HT-29 (cell line): ENCODE measurements at places on chromosomes 2 and 18. TPM values are rescaled to one million over a fixed set of nuclear protein-coding genes. Genes with fewer than 3 reads are reported as not detected.

DNA sequence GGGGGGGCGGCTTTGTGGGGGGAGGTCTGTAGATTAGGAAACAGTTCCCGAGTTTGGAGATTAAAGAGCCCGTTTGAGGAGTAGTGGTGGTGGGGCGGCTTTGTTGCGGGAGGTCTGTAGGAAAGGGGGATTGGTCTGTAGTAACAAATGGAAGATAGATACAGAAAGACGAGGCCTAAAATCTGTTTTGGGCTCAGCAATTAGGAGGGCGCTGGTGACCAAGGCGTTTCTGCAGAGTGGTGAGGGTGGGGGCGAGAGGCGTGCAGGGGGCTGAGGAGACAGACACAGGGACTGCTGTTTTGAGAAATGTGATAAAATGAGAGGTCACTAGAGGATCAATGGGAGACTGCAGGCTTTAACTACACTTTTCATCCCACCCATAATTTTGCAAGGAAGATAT, 1.6 kb upstream of the ADNP2 start:
- DNase-seq = no peak

DNA sequence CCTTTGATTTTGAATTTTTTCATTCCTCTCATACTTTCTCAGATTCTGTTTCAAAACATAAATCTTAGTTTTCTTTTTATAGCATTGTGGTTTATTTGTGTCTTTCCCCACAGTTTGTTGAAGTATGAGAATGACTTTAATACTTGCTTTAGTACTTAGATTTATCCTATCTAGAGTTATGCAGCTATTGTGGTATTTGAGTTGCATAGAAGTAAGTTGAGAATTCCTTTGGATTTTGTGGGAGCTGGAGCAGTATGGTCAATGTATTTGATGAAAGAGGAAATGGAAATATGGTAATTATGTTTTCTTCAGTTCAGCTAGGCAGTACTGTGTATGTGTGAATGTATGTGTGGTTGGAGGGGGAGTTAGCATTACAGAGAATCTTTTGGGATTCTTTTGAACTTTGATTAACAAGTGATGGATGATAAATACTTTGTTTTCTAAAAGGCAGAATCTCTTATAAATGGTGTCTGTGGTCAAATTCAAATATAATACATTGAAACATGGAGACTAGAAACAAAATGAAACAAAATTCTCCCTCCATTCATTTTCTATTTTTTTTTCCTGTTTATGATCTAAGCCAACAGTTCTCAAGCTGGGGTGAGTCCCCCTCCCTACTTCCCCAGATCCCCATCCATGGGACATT, 3.0 kb downstream of the ACVR2A start:
- DNase-seq = no peak

DNA sequence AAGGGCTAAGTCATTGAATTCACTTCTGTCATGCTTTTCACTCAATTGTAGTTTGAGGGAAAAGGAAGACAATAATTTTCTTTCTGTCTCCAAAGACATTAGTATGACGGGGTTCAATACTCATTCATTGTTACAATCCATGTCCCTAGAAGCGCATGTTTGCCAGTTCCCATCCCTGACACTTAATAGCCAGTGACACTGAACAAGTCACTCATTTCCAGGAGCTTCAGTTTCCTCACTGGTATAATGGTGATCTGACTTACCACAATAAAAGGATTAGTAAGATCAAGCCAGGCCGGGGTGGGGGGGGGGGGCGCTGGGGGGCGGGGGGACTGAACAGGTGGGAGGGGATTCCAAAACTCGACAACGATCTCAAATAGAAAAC, 144.8 kb upstream of the MAP3K20 start:
- no peak for DNase-seq

DNA sequence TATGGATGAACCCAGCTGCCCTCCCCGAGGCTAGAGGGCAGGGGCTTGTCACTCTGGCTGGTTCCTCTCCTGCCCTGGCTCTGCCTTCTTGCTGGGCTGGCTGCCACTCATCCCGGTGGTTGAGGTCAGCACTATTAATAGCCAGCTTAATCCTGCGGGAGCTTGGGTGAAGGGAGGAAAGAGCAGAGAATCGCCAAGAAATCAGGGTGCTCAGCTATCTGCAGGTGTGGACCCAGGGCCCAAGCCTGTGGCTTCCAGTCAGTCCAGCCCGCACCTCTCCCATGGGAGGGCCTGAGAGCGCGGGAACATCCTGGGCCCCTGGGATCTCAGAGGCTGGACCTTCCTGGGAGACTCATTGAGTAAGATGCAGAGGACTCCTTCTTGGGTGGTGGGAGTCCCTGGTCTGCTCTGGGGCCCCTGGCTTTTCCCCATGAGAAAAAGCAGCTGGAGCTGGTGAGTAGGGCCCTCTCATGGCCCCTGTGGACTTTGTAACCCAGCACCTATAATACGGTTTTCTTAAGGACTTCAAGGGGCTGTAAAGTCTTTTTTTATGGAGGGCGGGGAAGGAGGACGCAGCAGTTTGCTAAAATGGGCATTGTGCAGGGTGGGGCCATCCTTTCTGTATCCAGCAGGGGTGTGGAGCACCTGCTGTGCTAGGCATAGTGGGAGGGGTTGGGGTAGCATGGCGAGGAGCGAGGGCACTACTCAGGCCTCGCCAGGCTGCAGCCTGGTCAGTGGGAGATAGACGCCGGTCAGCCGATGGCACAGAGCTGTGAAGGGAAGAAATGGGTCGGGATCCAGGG, 27.4 kb upstream of the CNNM3 start:
- DNase-seq = peak; percentile 48

DNA sequence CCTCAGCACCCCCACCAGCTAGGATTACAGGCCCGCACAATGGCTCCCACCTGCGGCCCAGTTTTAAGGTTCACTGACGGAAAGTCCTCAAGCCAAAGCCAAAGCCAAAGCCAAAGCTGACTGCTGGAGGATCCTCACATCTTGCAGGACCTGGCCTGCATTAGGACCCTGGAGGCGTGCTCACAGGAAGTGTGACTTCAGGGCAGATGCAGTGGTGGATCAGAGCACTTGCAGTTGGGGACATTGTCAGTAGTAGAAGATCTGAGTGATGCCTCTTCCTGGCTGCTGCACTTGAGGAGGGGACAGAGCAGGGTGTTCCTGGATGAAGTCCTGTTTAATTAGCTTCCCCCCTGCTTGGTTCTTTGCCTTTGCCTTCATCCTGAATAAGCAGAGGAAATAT, 69.0 kb upstream of the ALPP start:
- DNase-seq = no peak

DNA sequence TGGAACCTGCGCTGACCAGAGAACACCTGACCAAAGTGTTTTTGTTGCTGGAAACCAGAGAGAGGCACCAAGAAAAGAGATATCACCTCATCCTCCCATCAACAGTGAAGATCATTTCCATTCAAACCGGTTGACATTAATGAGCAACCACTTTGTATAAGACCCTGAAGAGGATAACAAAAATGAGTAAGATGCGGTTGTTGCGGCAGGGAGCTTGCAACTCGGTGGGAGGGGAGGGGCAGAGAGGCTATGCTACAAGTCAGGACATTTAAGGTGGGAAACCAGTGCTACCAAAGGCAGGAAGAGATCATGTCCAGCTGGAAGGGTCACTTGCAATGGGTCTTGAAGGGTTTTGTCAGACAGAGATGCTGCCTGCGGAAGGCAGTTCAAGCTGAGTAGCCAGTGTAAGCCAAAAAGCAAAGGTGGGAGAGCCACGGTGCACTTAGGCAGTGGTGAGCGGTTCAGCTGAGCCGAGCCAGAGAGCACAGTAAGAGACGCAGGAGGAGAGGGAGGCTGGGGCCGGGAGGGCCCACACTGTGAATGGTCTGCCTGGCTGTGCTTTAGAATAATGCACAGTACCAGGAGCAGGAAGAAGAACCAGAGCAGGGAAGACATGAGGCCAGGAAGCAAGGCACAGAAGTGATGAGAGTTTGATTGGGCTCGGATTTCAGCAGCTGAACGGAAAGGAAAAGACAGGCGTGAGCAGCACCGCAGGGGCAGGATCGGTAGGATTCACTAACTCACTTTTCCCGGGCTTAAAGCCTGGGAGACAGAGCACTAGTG, 24.4 kb upstream of the DTNB start:
- DNase-seq = no peak

DNA sequence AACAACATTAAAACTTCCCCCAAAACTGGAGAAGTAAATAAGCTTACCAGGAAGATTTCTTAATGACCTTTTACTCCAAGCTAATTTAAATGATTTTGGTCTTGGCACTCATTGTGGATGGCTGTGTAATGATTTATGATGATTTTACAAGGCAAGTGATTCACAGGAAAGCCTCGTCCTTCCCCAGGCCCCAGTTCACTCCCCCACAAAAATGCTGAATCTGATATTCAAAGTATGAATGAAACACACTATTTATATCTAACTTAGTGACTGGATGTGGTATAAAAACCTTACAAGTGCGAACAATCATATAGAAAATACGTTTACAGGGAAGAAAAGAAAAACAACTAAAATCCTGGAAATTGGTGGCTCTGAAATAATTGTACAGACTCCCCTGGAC, 49.8 kb downstream of the ZNF516 start:
- peak; percentile 33 for DNase-seq

The OTOS gene
- not detected in 2 replicates for total RNA-seq

The IL36RN gene
- 0.44 and 1.4 TPM in 2 replicates for total RNA-seq

The CELF4 gene
- not detected in 2 replicates for total RNA-seq
